ENCODE measurements at places on chromosomes 6 and 20.

GRCh38 chr6:145086197-145086596 lies 649.1 kb downstream of the EPM2A start:
- DNase-seq = no peak

DNA sequence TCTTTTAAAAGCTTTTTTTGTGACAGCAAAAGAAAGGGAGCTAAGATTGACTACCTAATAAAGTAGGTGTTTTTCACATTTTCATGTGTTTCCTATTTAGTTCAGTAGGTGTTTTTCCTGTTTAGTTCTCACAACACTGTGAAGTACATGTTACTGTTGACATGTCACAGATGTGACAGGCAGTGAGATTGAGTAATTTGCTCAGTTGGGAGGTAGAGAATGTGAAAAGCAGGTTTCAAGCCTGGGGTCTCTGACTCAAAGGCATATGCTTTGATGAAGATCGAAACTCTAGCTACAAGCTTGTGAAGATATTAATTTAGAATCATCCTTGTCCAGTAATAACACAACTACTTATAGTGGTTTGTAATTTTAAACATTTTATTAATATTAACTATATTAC lies 43.1 kb downstream of the SLX4IP start:
- DNase-seq = no peak

GRCh38 chr20:22583773-22584521 lies 425 bp downstream of the FOXA2 start:
- DNase-seq = no peak

DNA sequence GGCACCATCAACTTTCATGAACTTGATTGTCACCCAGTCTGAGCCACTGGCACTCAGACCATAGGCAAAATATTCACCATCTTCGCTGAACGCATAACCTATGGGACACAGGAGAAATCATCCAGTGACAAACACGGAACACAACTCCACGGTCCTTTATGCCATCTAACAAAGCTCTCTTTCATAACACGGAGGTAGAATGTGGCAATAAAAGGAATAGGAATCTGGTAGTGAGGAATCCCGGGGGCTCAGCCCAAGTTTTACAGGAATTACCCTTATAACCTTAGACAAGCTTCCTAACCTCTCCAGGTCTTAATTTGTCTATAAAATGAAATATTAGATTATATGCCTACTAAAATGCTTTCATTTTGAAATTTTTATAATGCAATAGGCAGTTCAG lies 29.4 kb downstream of the PREP start:
- DNase-seq = no peak

GRCh38 chr6:38432479-38432878 lies 207.2 kb downstream of the BTBD9 start:
- DNase-seq = no peak

DNA sequence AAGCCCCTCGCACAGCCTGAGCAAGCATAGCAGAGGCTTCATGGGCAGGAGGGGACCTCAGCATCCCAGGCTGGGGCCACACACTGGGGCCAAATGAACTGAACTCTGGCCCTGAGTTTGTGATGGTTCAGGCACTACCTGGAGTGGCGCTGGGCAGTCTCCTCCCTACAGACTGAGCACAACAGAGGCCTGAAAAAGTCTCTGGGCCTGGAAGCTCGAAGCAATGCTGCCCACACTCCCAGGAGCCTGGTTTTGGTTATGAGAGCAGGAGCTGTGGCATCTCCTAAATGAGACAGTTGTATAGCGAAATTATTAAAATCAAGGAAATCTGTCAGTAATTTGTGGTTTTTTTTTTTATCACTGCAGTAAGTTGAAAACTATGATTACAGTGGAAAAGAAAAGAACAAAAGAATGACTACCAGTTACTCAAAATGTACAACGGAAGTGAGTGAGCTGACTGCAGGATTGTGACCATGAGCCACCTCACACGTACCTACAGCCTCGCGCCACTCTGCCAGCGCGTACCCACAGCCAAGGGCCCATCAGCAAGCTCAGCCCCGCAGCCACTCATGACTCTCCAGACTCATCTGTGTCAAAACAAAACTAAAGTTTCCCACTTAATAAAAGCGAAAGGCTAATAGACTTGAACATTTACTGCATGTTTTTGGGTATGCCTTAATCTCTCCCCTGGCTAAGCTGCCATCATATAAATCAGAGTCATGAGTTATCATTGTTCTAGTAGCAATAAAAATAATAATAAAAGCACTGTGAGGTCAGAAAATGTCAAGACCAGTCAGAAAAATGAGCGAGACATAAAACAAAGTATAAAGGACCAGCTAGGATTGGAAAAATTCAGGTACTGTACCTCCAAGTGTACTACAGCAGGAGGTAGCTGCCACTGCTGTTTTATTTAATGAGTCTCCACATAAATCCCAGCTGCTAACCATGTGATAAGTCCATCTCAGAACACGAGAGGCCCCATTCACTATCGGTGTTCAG lies 177.0 kb downstream of the FOXC1 start:
- DNase-seq = no peak
